Left renal cortex interstitium (tissue), 4 donors: ENCODE measurements at places on chromosomes 3 and 15.

GRCh38 chr3:123150449-123151215 is 51.1 kb upstream of the SEC22A start:
- DNase-seq, result no peak

- no peak for DNase-seq
Observed at GRCh38 chr3:64457811-64458210, 230.0 kb downstream of the ADAMTS9 start.

- no peak for DNase-seq
Observed at GRCh38 chr15:75347222-75348033, 589 bp downstream of the NEIL1 start.

- DNase-seq, result no peak
Observed at GRCh38 chr3:3664935-3665334, 134.3 kb upstream of the LRRN1 start.

GRCh38 chr3:184160456-184160855 is 5.3 kb downstream of the DVL3 start:
- DNase-seq, result no peak

- DNase-seq, result no peak
Observed at GRCh38 chr3:190538288-190538687, 24.4 kb downstream of the IL1RAP start.

GRCh38 chr3:139655909-139656595 is 21.7 kb downstream of the NMNAT3 start:
- DNase-seq, result no peak

GRCh38 chr15:50803479-50804180 is 38.1 kb upstream of the SPPL2A start:
- DNase-seq, result no peak

DNA sequence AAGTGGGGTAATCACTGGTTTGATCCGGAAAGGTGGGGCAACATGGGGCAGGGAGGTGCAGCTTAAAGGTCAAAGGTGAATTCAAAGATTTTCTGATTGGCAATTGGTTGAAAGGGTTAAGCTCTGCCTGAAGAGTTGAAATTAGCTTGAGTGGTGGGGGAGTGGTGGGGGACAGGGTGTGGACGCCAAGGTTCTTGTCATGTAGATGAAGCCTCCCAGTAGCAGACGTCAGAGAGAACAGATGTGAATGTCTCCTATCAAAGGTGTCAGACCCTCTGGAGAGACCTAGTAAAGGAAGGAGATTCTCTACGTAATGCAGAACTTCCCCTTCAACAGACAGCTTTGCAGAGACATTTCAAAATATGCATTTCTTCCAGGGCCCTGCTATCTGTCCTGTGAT is 62.8 kb downstream of the ABCC5 start:
- no peak for DNase-seq

DNA sequence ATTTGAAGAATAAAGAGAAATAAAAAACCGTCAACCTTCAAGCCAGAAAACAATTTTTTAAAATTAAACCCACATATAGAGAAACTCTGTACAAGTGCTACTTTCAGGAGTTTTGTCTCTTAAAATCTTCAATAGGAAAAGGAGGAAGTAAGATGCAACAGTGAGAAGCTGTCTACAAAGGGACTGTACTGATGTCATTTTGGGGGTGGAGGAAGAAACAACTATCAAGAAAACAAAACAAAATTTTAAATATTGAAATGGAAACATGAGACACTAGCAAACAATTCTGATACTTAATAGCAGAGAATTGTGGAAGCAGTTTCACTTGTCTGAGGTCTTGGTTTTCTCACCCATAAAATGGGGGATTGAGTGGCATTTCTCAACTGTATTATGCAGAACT is 84.4 kb downstream of the SLMAP start:
- no peak for DNase-seq

GRCh38 chr3:39136533-39137434 is 16.6 kb downstream of the CSRNP1 start:
- no peak for DNase-seq

- DNase-seq, result peak; percentile 19
Observed at GRCh38 chr3:76753599-76753998, 286.3 kb upstream of the ROBO2 start.

DNA sequence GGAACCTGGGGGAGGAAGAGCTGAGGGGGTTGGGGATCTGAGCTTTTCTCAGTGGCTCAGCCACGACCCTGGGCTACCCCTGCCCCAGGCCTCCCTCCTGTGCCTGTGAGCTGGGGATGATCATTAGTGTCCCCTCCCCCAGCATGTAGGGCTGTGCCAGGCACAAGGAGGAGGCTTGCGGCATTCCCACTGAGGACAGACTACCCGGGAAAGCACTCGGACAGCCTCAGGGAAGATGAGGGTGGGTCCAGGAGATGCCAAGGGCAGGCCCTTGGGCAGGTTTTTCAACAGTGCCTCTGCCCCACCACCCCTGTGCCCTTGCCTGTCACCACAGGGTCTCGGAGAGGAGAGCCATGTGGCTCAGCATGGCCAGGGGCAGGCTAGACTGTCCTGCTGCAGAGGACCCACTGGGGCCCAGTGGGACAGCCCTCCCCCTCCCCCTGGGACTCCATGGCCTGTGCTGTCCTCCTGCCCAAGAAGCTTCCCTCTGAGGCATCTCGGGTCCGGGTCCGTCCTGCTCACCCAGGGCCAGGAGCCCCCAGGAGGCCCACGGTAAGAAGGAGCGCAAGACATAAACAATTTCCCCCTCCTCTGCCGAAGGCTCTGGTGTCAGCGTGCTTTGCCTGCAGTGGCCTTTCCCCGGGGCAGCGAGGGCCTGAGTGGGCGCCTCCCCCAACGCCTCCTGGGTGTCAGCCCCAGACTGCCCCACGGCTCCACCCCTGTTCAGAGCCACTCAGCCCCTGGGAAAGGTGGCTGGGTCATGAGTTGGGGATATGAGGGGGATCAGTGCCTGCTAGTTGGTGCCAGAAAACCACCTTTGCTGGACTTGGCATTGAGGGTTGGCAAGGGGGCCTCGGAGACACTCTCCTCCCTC is 192.5 kb downstream of the GOLGA6L6 start:
- DNase-seq, result no peak

GRCh38 chr15:32721596-32721995 is 3.8 kb downstream of the GREM1 start:
- DNase-seq, result no peak

DNA sequence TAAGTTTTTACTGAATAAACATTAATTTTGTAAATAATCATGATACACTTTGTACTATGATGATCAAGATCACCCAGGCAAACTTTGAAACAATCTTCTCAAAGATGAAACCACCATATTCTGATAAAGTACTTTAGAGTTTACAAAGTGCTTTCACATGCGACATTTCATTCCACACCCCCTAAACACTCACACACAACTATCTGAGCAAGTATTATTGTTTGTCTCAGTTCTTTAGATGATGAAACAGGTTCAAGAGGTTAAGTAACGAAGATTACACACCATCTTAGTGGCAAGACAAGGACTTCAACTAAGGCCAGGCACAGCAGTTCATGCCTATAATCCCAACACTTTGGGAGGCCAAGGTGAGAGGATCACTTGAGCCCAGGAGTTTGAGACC is 37.6 kb downstream of the ZNF148 start:
- DNase-seq, result no peak

DNA sequence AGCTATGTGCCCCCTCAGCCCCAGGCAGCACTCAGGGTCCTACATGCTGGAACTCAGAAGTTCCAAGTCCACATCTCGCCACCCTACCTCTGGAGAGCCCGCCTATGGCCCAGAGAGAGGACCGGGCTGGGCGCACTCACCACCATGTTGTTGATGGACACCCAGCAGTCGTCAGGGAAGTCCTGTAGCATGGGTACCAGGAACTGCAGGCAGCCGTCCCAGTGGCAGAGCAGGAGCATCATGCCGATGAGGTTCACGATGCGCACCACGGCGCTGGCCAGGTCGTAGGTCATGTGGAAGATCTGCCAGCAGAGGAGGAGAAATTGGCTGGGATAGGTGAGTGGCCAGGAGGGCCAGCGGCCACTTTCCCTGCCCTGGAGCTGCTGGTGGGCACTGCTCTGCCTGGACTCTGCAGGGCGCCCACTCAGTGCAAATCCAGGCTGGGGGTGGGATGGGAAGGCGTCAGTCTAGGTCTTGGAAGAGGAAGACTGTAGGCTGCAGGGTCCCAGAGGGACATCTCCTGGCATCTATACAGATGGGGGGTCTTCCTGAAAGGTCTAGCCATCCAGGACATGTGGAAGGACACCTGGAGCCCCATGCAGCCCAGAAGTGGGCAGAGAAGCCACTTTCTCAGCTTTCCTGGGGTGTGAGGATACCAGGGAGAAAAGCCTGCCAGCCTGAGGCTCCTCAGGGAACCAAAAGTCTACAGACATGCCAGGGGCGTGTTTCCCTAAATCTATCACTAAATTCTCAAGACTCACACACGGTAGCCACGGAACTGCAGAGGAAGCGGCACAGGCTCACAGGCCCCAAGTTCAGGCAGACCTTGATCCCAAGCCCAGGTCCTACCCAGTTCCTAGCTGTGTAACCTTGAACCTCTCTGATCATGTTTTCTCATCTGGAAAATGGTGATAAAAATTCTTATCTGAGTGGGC is 36.5 kb downstream of the HCN4 start:
- no peak for DNase-seq

DNA sequence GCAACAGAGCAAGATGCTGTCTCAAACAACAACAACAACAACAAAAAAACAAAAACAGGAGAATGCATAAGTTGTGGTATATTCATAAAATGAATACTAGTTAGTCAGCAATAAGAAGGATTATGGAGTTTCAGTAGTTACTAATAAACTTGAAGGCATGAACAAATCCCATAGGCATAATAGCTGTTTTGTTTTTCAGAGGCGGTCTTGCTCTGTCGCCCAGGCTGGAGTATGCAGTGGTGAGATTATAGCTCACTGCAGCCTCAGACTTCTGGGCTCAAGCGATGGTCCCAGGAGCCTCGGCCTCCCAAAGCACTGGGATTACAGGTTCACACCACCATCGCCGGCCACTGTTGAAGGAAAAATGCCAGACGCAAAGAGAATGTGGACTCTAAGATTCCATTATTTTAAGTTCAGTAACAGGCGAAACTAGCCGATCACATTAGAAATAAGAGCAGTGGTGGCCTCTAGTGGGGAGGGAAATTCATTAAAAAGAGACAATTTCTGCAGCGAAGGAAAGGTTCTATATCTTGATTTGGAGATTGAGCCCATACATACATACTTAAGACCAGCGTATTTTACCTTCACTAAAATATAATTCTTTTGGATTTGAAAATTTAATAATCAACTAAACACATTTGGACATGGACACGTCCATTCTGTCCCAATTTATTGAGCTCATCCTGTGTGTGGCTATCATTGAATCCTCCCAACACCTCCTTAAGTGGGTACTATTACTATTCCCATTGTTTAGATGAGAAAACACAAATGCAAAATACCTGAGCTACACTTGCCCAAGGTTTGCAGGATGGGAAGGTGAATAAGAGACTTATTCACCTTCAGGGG is 27.4 kb upstream of the HDAC11 start:
- peak; percentile 57 for DNase-seq

DNA sequence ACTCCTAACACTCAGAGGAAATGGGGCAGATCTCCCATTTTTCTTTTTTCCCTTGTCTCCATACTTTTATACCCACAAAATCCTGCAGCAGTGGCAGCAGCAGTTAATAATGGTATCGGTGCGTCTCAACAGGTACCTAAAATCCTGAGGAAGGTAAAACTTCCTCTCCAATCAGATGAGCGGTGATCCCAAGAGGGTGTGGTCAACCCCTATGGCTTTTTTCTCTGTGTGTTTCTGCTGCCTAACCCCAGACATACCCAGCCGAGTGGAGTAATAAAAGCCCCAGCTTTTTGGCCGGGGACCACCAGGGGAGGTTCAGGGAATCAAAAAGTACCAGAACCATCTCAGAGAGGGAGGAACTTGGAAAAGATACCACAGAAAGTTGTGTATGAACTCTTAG is 9.1 kb downstream of the GK5 start:
- DNase-seq, result no peak

- DNase-seq, result no peak
Observed at GRCh38 chr3:120796976-120797375, 54.4 kb downstream of the GTF2E1 start.

DNA sequence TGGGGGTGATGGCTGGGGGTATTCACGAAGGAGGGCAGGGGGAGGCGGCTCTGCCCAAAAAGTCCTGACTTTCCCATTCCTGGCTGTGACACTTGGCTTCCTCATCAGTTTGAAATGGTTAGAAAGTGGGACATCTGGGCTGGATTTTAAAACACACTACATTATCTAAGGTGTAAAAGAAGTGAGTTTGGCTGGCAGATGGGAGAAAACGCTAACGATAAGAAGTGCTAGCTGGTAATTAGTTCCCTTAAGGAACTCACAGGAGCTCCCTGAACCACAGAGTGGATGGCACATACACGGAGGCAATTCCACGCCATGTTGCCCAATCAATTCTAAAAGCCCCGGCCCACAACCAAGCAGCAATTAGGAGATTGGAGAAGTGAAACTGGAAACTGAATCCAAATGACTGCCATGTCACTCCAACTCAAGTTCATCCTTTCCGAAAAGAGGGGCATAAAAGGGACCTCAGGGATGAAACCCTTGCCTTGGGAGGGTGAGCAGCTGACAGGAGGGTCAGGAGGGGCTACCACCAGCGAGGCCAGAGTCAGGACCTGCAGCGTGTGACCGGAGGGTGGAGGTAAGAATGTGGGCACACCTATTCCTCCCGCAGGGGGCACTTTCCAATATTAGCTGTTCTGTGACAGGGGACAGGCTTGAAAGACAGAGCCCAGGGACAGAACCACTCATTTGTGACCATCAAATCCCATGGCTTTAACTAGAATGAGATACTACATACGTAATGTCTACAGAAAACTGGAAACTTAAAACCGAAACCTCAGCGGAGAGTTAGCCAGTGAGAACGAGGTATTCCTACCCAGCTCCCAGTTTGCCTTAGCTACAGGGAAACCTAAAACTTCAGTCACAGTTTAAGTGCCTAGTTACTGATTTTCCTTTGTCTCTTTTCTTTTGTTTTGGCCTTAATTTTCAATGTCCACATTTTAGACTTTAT is 95.3 kb upstream of the OXTR start:
- peak; percentile 29 for DNase-seq

DNA sequence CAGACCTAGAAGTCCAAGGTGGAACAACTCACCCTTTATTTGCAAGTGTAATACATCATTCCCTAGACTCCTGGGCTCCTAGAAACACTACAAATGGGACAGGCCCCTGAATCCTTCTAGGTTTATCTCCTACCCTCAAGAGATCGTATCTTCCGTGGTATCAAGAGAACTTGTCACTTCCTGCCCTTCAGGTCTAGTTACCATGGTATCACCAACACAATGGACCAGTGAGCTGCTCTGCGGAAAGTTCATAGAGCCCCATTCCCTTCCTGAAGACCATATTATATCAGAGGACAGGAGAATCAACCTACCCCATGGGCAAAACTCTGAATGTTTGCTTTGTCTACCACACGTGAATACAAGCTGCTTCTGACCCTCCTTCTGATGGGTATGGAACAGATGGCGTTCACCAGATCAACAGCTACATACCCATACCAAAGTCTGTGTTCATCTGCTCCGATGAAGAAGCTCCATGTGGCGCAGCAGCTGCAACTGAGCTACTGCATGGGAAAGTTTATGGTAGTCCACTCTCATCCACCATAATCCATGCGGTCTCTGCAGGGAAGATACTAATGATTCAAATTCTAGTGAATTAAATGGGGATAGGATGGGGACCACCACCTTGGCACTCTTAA is 84.6 kb upstream of the KLF13 start:
- no peak for DNase-seq
